ENCODE measurements at places on chromosomes 4 and X. TPM values are rescaled to one million over a fixed set of nuclear protein-coding genes. Genes with fewer than 3 reads are reported as not detected.

Gene PDGFRA
- 178 TPM for total RNA-seq

Gene ADAM29
- not detected for total RNA-seq

Gene BEX3
- 115 TPM for total RNA-seq

Gene TRIM61
- total RNA-seq: 2.7 TPM

Gene MAGEE2
- not detected for total RNA-seq

Gene H2BW2
- total RNA-seq: not detected

Gene CLCN4
- total RNA-seq: 7.2 TPM

Gene FHL1
- total RNA-seq: 69.3 TPM

Gene ARHGAP36
- total RNA-seq: not detected

Gene SOWAHB
- not detected for total RNA-seq

Gene ADGRG4
- not detected for total RNA-seq

Gene SLC49A3
- 15.9 TPM for total RNA-seq

Gene ELF4
- total RNA-seq: 24.2 TPM

Gene GNRHR
- total RNA-seq: not detected

Data from placental pericyte (primary cell).